ENCODE measurements at places on chromosomes 7 and 10.

GRCh38 chr10:43958071-43958432 lies 309.4 kb upstream of the ZNF32 start:
- DNase-seq = no peak

- DNase-seq = no peak
Observed at GRCh38 chr7:96402913-96403312, 81.0 kb upstream of the SLC25A13 start.

DNA sequence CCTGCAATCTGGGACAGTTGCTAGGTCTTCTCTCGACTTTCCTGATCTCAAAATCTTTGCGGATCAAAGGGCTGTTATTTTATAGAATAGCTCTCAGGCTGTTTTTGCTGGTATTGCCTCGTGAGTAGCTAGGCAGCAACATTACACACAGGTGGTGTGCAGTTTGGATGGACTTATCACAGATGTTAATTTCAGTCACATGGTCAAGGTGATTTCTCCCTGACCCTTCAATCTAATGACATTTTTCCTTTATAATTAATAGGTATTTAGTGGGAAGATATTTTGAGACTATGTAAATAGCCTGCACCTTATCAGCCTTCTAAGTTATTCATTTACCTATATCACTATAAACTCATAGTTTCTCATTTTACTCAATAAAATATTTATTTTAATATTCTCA lies 309.6 kb upstream of the PRKCQ start:
- DNase-seq = no peak

GRCh38 chr7:147775516-147776284 lies 814.9 kb upstream of the C7orf33 start:
- DNase-seq = no peak

DNA sequence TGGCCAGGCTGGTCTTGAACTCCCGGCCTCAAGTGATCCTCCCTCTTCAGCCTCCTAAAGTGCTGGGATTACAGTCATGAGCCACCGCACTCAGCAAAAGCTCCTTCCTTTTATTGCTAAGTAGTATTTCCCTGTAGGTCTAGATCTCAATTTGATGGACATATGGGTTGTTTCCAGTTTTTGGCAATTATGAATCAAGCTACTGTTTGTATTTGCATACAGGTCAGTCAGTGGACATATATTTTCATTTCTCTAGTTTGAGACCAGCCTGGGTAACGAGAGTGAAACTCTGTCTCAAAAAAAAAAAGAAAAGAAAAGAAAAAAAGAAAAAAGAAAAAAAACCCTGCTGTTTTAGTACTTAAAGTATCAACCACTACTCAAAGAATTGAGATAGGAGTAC lies 6.4 kb upstream of the PRKRIP1 start:
- DNase-seq = no peak

GRCh38 chr7:75662579-75663301 lies 76.0 kb downstream of the HIP1 start:
- no peak for DNase-seq

- DNase-seq = no peak
Observed at GRCh38 chr10:96153070-96153469, 23.0 kb downstream of the ZNF518A start.

- DNase-seq = no peak
Observed at GRCh38 chr7:2821842-2822507, 22.1 kb downstream of the GNA12 start.

GRCh38 chr7:108415821-108416536 lies 40.3 kb downstream of the NRCAM start:
- DNase-seq = no peak

GRCh38 chr7:133572087-133572486 lies 319.2 kb downstream of the EXOC4 start:
- DNase-seq = no peak

- no peak for DNase-seq
Observed at GRCh38 chr7:111067251-111067650, 23.7 kb upstream of the LRRN3 start.

GRCh38 chr10:24762966-24763623 lies 39.4 kb upstream of the ARHGAP21 start:
- no peak for DNase-seq

DNA sequence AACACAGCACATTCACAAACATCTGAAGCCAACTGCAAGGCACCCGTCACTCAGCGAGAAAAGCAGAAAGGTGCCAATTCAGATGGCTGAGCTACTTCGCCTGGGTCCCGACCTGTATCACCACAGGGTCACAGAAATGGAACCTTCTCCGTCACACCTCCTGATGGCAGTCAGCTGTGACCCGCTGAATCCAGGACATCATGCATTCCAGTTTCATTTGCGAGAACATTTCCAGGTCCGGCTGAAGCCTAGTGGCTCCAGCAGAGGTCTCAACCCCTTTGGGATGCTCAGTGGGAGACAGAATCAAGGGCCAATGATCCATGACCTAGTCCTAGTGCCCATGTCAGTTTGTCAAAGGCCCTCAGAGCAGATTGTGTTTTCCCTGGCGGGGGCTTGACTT lies 193.6 kb upstream of the KLF14 start:
- no peak for DNase-seq

DNA sequence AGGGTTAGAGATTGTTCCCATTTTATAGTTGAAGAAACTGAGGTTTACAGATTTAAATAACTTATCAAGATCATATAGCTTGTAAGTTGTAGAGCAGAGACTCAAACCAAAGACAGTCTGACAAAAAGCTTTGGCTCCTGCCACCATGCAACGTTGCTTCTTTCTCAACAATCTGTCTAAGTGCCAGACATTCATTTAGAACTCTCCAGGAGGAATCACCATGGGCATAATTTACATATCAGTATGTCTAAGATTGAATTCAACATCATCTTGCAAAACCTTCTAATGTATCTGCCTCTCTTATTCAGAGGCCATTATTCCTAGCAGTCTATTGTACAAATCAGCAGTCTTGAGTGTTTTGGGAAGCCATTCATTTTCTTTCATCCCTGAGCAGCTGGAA lies 163.5 kb upstream of the PLXDC2 start:
- no peak for DNase-seq

DNA sequence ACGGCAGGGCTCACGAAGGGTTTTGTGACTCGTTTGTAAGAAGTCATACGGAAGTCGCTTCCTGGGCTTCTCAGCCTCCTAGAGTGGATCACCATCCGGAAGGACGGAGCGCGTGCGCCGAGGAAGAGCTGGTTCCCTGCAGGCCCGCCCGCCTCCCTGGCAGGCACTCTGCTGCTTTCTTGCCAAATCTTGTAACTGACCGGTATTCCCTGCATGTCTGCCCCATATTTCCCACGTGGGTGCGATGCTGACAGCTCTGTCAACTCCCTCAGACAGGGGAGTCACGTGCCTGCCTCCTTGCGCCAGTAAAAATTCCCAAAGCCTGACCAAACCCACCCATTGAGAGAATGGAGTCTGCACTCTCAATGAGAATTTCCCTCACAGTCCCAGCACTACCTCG lies 12.7 kb downstream of the SHH start:
- DNase-seq = no peak

DNA sequence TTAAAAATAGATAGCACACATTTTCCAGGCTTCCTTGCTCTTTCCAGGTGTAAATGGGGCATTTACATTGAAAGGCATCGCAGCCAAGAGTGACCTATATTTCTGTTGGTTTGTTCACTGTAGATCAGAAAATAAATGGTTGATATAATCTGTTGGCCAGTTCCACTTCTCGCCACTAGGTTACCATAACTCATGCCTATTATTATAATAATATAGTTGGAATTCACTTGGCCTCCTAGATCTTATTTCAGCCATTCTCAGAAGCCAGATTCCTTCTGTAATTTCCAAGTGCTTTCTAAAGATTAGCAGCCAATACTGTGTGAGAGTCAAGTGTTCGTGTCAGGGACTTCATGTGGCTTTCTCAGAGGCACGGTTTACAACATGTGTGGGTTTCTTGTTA lies 179.5 kb downstream of the DNAH11 start:
- no peak for DNase-seq

GRCh38 chr10:24132741-24133140 lies 76.2 kb upstream of the KIAA1217 start:
- DNase-seq = no peak

GRCh38 chr10:85193796-85194195 lies 865.4 kb downstream of the CCSER2 start:
- no peak for DNase-seq

DNA sequence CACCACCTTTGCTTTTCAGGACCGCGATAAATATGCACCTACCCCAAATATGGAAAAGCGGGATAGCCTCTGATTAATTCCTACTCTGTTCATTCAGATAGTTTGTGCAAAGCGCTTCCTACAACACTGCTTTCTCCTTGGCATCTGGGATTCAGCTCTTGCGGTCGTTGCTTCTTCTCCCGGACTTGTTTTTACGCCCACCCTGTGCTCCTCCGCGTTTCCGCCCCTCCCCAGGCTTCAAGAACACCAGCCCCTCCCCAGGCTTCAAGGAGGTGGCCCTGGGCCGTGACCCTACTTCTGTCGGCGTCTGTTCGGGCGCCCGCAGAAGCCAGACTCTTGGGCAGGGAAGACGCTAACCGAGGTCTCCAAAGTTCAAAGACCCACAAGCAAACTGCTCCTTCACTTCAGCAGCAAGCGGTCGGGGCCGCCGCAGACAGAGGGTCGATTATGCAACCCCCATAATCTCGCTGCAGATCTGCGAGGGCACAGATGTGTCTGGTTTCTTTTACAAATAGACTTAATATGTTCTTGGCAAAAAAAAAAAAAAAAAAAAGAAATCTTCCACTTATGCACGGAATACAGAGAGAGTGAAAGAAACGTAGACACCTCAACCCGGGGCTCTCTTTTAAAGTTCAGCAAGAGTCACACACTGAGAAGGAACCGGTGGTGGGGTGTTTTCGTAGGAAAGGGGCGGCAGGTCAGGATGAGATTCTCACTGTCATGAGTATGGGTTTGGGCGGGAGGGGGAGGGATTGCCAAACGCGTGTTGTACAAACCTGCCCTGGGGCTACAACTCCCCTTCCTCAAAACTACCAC lies 1.9 kb downstream of the DLX5 start:
- DNase-seq = no peak

DNA sequence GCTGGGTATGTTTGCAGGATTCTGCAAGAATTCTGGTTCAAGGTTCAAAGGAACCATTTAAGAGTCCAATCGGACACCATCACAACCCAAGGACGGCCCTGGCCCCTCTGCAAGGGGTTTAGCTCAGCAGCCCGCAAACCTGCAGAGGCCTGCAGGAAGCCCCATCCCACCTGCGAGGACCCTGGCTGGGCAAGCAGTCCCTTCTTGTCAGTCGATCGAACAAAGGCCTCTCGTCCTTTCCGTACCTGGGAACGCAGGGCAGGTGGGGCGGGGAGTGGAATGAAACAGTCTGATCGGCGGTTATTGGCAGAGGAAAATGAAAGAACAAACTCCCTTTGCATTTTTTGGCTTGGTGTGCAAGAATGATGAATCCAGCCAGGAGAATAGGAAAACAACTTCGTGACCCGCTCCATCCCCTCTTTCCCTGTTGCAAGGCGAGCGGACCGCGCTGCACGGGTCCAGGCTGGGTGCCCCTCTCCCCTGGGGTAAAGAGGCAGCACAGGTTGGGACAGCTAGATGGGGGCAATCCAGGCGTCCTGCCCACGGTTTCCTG lies 73.7 kb downstream of the INSIG1 start:
- DNase-seq = no peak

DNA sequence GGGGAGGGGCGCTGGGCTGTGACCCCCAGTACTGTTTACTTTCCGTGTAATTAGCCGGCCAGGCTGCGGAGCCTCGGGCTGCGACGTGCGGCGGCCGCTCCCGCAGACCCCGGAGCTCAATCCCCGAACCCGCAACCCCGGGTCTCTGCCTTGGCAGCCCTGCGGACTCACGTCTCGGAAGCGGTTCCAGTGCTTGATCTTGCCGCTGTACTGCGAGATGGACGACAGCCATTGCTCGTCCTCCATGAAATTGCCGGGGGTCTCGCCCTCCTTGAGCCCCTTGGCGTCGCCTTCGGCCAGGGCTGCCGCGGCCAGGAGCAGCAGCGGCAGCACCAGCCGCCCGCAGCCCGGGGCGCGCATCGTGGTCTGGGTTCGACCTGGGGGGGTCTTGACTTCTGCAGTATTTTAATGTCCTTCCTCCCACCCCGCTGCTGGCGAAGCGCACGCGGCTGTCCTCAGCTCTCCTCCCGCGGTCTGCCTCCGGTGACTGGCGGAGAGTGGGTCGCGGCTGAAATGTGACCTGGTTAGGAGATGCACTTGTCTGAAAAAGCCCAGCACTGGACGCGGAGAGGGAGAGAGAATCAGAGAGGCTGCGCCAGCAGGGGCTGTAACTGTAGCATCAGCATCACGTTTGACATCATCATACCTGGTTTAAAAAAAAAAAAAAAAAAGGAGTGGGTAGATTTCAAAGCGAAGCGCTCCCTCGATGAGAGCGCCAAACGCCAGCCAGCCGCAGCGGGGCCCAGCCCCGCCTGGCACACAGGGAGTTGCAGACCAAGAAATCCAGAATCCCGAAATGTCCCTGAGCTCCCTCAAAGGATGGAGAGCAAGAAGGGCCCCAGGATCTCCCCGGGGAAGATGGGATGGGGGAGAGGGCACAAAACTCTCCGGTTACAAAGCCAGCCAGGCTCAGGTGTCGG lies at the start of gene SPOCK2:
Gene SPOCK2 (minus strand): TSS at position 583 of the 920 bp plus-strand sequence. CDS start 223 bp downstream, at position 360.
- DNase-seq = peak; percentile 85

DNA sequence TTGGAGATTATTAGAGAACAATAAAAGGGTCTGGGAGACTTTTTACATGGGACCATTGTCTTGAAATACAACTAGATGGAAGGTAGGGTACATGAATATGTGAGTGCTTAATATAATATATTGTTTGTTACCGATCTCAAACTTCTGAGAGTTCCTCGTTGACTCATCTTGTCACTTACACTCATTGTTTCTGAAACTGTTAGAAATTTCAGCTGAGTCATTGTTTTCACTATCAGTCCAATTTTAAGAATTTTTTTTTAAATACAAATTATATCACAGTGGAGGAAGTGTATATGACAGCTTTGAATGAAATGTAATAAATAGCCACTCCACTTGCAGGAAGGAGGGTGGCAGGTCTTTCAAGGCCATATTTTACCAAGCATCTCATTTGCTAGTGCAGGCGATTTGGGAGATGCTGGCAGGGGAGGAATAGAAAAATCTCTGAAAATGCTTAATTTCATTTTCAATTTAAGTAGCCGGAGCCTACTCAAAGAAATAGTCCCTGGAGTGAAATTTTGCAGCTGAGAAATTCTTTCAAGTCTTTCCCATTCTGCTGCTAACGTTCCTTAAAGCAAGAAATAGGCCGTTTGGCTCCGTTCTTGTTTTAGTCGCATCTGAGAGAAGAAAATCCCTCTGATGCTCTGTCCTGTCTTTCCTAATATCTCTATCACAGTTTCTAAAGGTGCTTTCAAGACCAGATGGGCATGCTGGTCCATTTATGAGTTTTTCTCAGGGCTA lies 1404.2 kb upstream of the CELF2 start:
- no peak for DNase-seq

GRCh38 chr7:110317541-110318265 lies 773.2 kb upstream of the LRRN3 start:
- no peak for DNase-seq

- no peak for DNase-seq
Observed at GRCh38 chr7:136911344-136911743, 42.9 kb downstream of the CHRM2 start.

- DNase-seq = no peak
Observed at GRCh38 chr7:40455485-40455884, 320.7 kb downstream of the SUGCT start.

DNA sequence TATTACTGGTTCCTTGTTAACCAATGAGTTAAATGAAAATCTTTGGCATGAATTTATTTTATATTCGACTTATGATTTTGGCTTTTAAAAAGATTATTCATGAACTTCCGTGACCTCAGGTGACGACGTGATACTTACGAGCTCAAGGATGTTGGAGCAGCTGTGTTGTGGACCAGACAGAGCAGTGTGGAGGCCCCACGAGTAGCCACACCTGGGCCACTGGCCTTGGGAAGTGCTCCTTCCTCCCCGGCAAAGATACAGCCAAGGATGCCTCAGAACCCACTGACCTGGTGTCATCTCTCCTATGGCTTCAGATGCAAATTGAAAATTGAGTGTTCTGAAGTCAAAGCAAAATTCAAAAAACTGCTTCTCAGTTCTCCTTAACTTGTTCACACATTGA lies 147.5 kb upstream of the PPP2R2D start:
- no peak for DNase-seq

Measured in activated CD8-positive, alpha-beta memory T cell treated with anti-CD3 and anti-CD28 coated beads for 24 hours (primary cell).